ENCODE measurements at places on chromosomes 2 and 18.
A peak's percentile ranks its signal among the peaks of the same experiment; 100 is the strongest.

DNA sequence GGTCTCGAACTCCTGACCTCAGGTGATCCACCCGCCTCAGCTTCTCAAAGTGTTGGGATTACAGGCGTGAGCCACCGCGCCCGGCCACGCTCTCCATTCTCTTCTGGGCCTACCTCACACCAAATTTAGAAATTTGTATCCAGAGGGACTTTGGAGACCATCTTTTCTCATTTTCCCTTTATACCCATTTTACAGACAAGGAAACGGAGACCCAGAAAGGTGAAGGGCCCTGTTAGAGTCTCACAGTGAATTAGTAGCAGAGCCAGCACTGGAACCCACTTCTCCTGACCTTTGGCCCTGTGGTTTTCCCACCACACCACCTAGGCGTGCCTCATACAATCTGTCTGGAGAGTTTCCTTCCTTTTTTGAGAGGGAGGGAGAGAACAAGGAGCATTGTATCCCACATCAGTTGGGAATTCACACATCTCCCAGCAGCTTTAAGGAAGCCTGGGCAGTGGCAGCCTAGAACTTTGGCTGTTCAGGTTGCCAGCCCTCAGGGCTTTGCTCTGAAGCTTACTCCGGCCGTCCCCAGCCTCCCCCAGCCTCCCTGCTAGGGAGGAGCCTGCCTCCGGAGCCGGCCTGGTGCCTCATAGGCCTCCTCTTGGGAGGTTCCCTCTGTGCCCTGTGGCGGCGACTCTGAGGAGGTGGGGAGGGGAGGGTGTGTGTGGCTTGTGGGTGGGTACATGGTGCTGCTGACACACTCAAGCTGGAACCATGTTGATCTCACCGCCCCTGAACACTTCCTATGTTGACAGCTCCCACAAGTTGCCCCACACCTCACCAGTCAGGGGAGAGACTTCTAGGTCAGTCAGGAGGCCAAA lies 13.8 kb downstream of the FOSL2 start:
- H3K27me3 ChIP-seq = no peaks in the 10 kb centered on the region
- no peak overlapping the region for H3K4me3 ChIP-seq
- peak overlapping the region; percentile 93 for H3K27ac ChIP-seq
- peak; percentile 90 for DNase-seq

GRCh38 chr18:46607926-46608325 lies 49.1 kb downstream of the LOXHD1 start:
- H3K4me1 ChIP-seq = peaks cover 3% of the 10 kb centered on the region
- H3K27ac ChIP-seq = no peak overlapping the region
- no peak overlapping the region for H3K4me3 ChIP-seq
- H3K27me3 ChIP-seq = peaks cover 3% of the 10 kb centered on the region
- DNase-seq = no peak
- no peaks in the 10 kb centered on the region for H3K36me3 ChIP-seq

DNA sequence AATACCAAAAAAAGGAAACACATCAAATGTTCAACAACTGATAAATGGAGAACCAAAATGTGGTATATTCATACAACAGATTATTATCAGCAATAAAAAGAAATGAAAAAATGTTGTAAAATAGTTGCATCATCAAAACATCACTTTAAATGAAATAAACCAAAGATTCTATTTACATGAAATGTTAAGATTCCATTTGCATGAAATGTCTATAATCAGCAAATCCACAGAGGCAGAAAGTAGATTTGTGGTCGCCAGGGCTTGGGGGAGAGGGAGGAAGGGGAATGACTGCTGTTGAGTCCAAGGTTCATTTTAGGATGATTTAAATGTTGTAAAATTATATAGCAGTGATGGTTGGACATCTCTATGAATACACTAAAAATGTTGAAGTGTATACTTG lies 181.9 kb downstream of the RTP5 start:
- no peak for DNase-seq
- H3K36me3 ChIP-seq = no peaks in the 10 kb centered on the region
- no peak overlapping the region for H3K27ac ChIP-seq
- H3K4me3 ChIP-seq = no peak overlapping the region
- H3K27me3 ChIP-seq = peaks cover 6% of the 10 kb centered on the region

DNA sequence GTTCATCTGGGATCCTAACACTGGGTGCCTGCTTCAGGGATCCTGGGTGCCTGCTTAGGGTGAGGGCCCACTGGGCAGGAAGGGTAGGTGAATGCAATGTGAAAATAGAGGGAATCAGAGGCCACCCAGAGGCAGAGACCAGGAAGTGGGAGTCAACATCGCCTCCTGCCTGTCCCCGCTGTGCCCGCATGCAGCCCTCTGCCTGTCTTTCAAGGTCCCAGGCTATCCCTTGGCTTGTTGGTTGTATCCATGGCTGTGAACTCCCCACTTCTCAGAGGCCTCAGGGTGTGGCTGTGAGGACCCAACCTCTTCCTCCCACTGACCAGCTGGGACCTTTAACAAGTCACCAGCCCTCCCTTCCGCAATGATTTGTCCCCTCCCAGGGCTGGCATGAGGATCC lies 26.5 kb downstream of the PSD4 start:
- H3K4me1 ChIP-seq = peaks cover 12% of the 10 kb centered on the region
- peak overlapping the region; percentile 3 for H3K27ac ChIP-seq
- H3K27me3 ChIP-seq = no peaks in the 10 kb centered on the region
- DNase-seq = no peak
- H3K4me3 ChIP-seq = no peak overlapping the region

Data from CD14-positive monocyte (primary cell).